HEK293T (cell line): ENCODE measurements at places on chromosomes 6 and 20.

- no peak for DNase-seq
These were observed 8.0 kb downstream of the FAM217B start for GRCh38 chr20:59948212-59948611.

- no peak for DNase-seq
These were observed 5.6 kb upstream of the ZNF831 start for GRCh38 chr20:59157961-59158541.

- no peak for DNase-seq
These were observed 1.1 kb downstream of the ZNF165 start for GRCh38 chr6:28081486-28081751.

GRCh38 chr6:107645740-107646139 lies 155.8 kb downstream of the SOBP start:
- DNase-seq, result no peak

GRCh38 chr6:113824411-113824810 lies 32.7 kb upstream of the MARCKS start:
- no peak for DNase-seq

DNA sequence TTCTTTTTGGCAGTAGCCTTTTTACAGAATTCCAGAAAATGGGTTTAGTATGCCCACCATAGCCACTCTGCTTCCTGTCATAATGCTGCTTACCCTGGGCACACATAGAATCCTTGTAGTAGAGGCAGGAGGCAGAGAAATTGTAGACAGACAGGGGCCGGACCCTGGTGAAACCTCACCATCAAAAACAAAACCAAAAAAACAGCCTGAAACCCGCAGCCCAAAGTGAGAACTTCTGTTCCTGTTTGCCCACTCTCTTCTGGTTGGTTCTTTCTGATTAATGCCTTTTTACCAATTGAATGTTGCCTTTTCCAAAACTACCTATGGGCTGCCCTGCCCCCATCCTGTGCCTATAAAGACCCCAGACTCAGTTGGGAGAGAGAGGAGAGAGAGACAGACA lies 188.2 kb downstream of the CDKAL1 start:
- no peak for DNase-seq

DNA sequence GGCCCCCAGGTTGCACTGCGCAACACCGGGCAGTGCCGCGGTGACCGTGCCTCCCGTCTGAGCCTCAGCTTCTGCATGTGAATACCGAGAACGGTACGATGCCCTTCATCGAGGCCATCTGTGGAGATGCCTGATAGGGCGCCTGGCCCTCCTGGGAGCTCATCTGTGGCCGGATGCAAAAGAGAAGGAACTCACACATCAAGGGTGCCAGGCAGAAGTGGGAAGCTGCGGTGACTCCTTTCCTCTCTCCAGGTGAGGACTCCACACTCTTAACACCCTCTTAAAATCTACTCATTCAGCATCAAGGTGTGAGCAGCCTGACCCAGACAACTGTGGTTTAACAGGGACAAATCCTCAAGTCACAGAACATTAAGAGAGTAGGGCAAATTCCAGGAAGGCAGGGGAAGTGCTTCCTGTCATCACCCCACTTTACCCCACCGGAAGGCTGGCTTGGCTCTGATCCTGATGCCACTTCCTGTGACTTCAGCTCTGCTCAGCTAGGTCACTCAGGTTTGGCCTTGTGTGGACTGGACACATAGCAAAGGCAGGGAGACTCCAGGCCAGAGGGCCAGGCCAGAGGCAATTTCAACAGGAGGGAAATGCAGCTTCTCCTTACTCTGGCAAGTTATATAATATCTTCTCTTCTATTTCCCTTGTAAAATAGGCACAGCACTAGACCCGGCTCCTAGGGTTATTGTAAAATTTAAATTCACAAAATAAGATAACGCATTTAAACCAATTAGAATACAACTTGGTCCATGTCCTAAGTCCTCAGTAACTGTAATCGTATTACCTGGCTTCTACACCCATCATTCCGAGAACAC lies 69.4 kb downstream of the CPNE5 start:
- no peak for DNase-seq

GRCh38 chr6:38307740-38308139 lies 332.0 kb downstream of the BTBD9 start:
- DNase-seq, result no peak

GRCh38 chr6:40378071-40378724 lies 209.0 kb downstream of the LRFN2 start:
- DNase-seq, result no peak
